ENCODE measurements at places on chromosomes 2 and 18. TPM values are rescaled to one million over a fixed set of nuclear protein-coding genes. Genes with fewer than 3 reads are reported as not detected.

DNA sequence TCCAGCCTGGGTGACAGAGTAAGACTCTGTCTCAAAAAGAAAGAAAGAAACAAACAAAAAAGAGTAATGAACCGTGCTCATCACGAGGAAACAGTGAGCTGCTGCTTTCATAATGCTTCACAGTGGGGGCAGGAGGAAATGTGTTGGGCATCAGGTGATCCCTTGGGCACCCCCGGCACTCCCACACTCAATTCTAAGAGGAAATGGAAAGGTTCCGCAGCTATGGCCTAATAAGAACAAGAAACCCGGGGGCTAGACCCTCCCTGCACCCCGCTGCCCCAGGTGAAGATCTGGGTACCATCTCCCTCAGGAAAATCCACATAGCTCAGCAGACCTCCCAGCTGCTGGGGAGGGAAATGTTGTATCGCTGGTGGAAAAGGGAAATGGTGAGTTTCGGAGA, 118.9 kb downstream of the LPIN1 start:
- H3K27me3 ChIP-seq, result no peaks in the 10 kb centered on the region
- no peaks in the 10 kb centered on the region for H3K36me3 ChIP-seq
- no peak overlapping the region for H3K4me3 ChIP-seq
- H3K27ac ChIP-seq, result no peak overlapping the region

DNA sequence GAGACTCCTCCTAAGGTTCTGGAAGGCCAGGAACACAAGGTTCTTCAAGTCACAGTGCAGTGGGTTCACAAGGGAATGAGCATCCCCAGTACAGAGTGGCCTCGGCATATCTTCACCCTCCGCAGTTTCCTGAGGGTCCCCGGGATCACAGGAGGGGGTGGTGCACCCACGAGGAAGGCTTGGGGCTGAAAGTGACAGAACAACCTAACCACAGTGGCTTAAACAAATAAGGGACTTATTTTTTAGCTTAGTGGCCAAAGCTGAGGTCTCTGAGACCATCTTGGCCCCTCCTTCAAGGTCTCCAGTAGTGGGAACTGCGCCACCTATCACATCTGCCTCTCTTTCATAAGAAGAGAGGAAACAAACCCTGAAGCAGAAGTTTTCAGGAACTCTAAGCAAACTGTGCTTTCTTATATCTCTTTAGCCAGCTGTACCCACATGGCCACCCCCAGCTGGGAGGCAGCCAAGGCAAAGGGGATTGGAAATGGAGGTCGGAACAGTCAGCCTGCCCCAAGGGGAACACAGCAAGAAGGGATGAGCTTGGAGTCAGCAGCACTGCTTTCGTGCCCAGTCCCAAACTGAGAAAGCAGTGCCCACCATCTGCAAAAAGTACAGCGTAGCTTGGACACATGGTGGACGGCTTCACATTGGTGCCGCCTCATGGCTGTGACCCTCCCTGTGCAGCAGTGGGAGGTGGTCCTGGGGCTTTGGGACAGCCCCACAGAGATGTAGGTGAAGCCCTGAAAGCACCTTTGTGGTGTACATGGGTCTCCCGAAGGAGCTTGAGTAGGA, 260.0 kb upstream of the ID2 start:
- H3K4me1 ChIP-seq, result no peaks in the 10 kb centered on the region
- H3K4me3 ChIP-seq, result no peak overlapping the region
- no peak for DNase-seq
- peaks cover 14% of the 10 kb centered on the region for H3K27me3 ChIP-seq

GRCh38 chr18:4193086-4193485, 262.0 kb downstream of the DLGAP1 start:
- H3K36me3 ChIP-seq, result no peaks in the 10 kb centered on the region
- H3K27ac ChIP-seq, result no peak overlapping the region
- DNase-seq, result no peak
- H3K27me3 ChIP-seq, result no peaks in the 10 kb centered on the region
- no peaks in the 10 kb centered on the region for H3K4me1 ChIP-seq

DNA sequence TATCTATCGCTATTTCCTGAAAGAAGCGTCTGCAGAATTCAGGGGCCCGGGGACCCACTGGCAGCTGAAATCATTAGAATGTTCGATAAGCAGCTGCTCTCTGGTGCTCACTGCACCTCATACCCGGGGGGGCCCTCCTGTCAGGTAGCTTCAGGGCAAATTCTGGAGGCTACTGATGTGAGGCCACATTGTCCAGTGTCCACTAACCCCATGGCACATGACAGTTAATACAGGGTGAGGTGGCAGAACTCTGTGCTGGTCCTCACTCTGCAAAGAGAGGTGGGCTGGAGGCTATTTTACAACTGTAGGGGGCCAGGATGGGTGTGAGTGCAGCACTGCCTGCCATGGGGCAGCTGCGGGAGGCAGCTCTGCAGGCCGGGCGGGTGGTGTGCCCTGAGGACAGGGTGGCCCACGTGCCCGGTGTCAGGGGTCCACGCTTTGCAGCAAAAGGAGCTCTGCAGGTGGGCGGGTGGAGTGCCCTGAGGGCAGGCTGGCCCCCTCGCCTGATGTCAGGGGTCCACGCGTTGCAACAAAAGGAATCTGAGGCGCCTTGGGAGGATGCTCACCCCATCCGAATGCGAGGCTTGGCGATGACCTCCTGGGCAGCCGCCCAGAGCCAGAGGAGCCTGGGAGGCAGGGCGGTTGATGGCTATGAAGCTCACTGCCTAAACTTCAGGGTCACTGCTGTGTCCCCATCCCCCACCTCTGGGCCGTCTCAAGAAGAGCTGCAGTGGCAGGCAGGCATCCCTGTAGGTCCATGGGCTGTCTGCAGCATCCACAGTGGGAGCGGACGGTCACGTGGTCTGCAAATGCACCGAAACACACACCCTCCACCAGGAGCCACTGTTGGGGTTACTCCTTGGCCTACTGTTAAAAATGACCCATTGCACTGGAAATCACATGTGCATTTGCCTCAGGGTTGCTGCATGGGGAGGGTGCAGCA, 207.0 kb upstream of the SALL3 start:
- no peak overlapping the region for H3K27ac ChIP-seq
- no peaks in the 10 kb centered on the region for H3K36me3 ChIP-seq
- DNase-seq, result no peak
- H3K4me1 ChIP-seq, result no peaks in the 10 kb centered on the region

DNA sequence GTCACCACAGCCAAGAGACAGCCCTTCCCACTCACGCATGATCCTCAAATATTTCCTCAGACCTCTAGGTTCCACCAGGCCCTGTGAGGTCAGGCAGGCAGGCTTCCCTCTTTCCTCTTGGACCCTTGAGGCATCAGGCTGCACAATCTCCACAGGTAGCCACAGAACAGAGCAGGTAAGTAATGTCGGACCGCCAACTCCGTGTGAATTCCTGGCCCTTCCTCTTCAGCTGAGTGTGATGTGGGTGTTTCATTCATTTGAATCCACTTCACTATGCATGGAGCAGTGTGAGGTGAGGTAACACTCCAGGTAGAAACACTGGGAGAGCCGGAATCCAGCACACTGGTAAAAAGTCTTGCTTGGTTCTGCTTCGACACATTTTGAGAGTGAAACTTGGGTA, 44.0 kb downstream of the MRPL35 start:
- H3K27ac ChIP-seq, result no peak overlapping the region
- no peak for DNase-seq
- no peaks in the 10 kb centered on the region for H3K36me3 ChIP-seq

GRCh38 chr2:142602418-142602989, 275.0 kb upstream of the KYNU start:
- H3K27ac ChIP-seq, result no peak overlapping the region
- no peaks in the 10 kb centered on the region for H3K36me3 ChIP-seq
- no peak overlapping the region for H3K4me3 ChIP-seq
- no peaks in the 10 kb centered on the region for H3K27me3 ChIP-seq
- no peak for DNase-seq

DNA sequence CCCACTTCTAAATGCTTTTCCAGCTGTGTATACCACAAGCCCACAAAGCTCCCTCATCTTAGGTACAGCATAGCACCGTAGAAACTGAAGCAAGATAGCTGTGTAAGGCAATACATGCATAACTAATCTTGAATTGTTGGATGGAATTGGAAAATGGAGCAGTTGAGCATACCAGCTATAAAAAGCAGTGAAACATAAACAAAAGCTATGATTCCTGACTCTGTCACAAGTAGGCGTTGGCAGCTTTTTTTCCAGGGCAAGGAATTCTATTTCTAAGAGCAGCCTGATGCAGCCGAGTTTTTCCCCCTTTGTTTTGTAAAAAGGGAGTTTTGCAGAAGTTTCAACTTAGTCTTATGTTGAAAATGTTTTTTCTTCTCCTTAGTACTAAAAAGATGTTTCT, 32.4 kb downstream of the MOGAT1 start:
- no peaks in the 10 kb centered on the region for H3K36me3 ChIP-seq
- peaks cover 25% of the 10 kb centered on the region for H3K4me1 ChIP-seq
- H3K27ac ChIP-seq, result no peak overlapping the region
- no peak overlapping the region for H3K4me3 ChIP-seq
- no peak for DNase-seq
- peaks cover 35% of the 10 kb centered on the region for H3K27me3 ChIP-seq

- H3K4me3 ChIP-seq, result no peak overlapping the region
- H3K27me3 ChIP-seq, result no peaks in the 10 kb centered on the region
- no peaks in the 10 kb centered on the region for H3K36me3 ChIP-seq
- H3K4me1 ChIP-seq, result no peaks in the 10 kb centered on the region
- H3K27ac ChIP-seq, result no peak overlapping the region
Measured at GRCh38 chr2:81529944-81530343, 1225.4 kb upstream of the LRRTM1 start.

DNA sequence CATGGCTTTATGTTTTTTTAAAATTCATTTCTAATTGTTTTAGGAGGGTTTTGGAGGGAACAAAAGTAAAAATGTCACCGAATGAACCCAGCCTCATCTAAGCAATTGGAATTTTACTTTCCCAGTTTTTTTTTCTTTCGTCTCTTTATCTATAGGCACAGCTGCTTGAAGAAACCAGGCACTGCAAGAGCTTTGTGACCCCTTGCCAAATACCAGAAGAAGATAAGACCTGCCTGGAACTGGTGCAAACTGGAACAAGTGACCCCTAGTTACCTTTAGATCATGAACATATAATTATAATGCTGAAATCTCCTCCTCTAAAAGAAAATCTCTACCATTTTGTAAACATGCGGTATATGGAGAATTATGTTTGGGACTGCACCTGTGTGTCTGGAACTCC, 100.9 kb downstream of the TSN start:
- no peaks in the 10 kb centered on the region for H3K4me1 ChIP-seq
- peaks cover 55% of the 10 kb centered on the region for H3K27me3 ChIP-seq
- no peaks in the 10 kb centered on the region for H3K36me3 ChIP-seq

- no peak overlapping the region for H3K4me3 ChIP-seq
- no peak overlapping the region for H3K27ac ChIP-seq
- no peaks in the 10 kb centered on the region for H3K4me1 ChIP-seq
- no peaks in the 10 kb centered on the region for H3K36me3 ChIP-seq
- H3K27me3 ChIP-seq, result no peaks in the 10 kb centered on the region
- DNase-seq, result no peak
Measured at GRCh38 chr2:22890132-22890531, 494.8 kb upstream of the KLHL29 start.

DNA sequence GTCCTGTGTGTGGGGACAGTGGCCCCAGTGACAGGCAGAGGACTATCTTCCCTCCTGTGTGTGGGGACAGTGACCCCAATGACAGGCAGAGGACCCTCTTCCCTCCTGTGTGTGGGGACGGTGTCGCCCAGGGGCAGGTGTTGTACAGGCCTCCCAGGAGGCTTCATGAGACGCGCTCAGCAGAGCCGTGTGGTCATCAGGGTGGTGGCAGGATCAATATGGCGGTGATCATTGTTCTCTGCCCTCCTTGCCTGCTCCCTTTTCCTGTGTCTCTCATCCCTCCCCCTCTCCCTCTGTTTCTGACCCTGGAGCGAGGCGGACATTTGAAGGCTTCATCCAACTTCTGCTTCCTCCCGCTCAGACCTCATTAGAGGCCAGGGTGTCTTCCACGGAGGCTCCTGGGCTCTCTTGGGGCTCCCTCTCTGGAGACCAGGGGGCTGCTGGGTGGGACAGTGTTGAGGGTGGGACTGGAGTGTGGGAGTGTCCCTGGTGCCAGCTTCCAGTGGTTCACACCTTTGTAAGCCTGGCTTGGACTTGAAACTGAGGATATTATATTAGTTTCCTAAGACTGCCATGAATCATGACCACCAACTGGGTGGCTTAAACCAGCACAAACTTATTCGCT, 59.5 kb downstream of the ACKR3 start:
- H3K27ac ChIP-seq, result no peak overlapping the region
- peaks cover 12% of the 10 kb centered on the region for H3K27me3 ChIP-seq
- DNase-seq, result no peak
- peaks cover 2% of the 10 kb centered on the region for H3K4me1 ChIP-seq
- no peak overlapping the region for H3K4me3 ChIP-seq
- no peaks in the 10 kb centered on the region for H3K36me3 ChIP-seq

DNA sequence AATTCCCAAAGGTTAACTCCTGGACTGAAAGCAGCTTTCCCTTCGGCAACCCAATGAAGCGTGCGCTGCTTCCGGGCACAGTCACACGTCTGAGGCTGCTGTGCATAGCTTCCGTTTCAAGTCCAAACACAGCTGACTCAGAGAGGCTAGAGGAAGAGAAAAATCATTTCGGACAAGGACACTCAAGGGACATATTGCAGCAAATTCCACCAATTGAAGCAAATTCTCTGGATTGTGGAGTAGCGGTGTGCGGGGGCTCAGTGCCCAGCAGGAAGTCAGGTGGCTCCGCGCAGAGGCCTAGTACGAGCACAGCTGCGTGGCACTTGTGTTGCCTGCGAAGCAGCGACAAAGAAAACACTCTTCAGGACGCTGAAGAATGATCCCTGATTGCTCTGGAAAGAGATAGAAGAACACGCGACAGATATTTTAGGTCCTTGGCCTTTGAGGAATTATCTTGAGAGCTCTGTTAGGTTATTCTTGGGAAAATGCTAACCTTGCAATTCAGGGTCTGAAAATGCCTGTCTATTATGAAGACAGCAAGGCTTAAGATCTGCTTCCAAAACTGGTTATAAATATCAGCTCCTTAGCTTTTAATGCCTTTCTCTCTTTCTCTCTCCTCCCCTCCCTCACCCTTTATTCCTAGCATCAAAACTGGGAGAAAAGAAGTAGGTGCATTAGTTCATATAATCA, 352.6 kb upstream of the DLGAP1 start:
- no peaks in the 10 kb centered on the region for H3K4me1 ChIP-seq
- no peaks in the 10 kb centered on the region for H3K36me3 ChIP-seq
- no peak for DNase-seq
- no peak overlapping the region for H3K4me3 ChIP-seq
- peaks cover 3% of the 10 kb centered on the region for H3K27me3 ChIP-seq

- H3K27ac ChIP-seq, result no peak overlapping the region
- peaks cover 4% of the 10 kb centered on the region for H3K36me3 ChIP-seq
- no peaks in the 10 kb centered on the region for H3K27me3 ChIP-seq
- no peak for DNase-seq
Measured at GRCh38 chr18:8834881-8835280, 129.5 kb downstream of the MTCL1 start.

- peaks cover 12% of the 10 kb centered on the region for H3K36me3 ChIP-seq
- no peaks in the 10 kb centered on the region for H3K27me3 ChIP-seq
- H3K27ac ChIP-seq, result no peak overlapping the region
- no peak overlapping the region for H3K4me3 ChIP-seq
- DNase-seq, result no peak
Measured at GRCh38 chr18:68722821-68723220, 7.9 kb upstream of the TMX3 start.

GRCh38 chr2:167381349-167381748, 493.1 kb downstream of the XIRP2 start:
- no peaks in the 10 kb centered on the region for H3K27me3 ChIP-seq
- H3K36me3 ChIP-seq, result no peaks in the 10 kb centered on the region
- H3K4me1 ChIP-seq, result no peaks in the 10 kb centered on the region
- H3K27ac ChIP-seq, result no peak overlapping the region
- no peak for DNase-seq
- no peak overlapping the region for H3K4me3 ChIP-seq

EVX2 gene
- total RNA-seq, result not detected

KCNS3 gene
- total RNA-seq, result not detected

MATN3 gene
- total RNA-seq, result not detected

GNAL gene
- total RNA-seq, result not detected

ANKRD36 gene
- 14.6 TPM for total RNA-seq

All from activated naive CD8-positive, alpha-beta T cell treated with anti-CD3 and anti-CD28 coated beads for 36 hours (primary cell).